ENCODE measurements at places on chromosomes 4 and X.

- DNase-seq: no peak
Measured at GRCh38 chr4:165403048-165403447, 24.2 kb downstream of the CPE start.

GRCh38 chrX:1673337-1673736 lies 58.5 kb downstream of the ASMT start:
- no peak for DNase-seq

DNA sequence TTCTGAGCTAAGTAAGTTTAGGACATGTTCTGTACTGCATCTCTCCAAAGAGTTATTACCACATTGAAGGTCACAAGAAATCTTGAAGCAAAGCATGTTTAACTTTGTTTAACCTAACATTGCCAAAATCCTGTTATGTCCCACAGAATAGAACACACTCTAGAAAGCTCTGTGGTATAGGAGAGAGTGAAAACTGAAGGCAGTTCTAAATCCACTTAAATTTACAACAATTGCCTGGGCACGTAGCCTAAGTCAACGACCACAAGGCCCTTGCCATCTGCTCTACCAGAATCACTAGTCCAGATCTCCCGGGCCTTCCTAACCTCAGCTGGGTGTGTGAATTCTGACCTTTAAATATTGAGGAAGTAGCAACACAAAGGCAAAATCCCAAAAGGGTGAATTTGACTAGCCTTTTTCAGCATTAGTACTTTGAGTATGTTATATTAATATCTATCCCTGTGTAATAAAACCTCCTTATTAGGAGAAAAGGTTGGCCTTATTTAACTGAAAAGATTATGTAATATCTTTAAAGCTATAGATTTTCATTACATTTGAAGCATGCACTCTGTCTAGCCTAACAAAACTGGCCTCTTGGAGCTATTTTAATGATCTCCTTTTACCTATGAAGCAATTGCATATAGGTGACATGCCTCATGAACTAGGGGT lies 4.5 kb upstream of the MAML3 start:
- no peak for DNase-seq

DNA sequence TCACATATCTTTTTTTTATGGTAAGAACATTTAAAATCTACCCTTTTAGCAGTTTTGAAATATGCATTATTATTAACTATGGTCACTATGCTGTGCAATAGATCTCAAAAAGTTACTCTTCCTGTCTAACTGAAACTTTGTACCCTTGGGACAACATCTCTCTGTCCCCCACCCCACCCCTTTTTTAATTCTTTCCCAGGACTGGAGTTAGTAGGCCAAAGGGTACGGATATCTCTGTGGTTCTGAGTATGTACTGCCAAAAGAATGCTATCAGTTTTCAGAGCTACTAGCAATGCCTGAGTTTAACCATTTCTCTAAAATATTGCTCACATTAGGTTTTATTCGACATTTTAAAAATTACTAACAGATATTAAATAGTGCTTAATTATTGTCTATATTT lies 4.7 kb upstream of the FAM241A start:
- no peak for DNase-seq

GRCh38 chr4:76990288-76991080 lies 40.9 kb downstream of the SEPTIN11 start:
- DNase-seq: no peak

DNA sequence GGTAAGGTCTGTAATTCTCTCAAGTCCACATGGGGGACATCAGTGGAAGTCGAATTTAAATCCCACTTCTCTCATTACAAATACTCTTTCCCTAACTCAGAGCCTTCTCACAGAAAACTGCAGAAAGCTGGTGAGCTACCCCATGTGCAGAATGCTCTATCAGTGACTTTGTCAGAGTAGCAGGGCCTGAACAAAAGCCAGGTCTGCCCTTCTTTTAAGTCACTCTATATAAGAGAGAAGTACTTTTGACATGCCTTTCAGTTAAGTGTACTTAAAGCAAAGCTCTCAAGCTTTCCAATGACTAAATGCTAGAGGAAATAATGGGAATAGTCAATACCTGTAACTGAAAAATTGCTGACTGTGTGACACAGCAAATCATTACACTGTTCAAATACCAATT lies 323.1 kb downstream of the KCNIP4 start:
- no peak for DNase-seq

DNA sequence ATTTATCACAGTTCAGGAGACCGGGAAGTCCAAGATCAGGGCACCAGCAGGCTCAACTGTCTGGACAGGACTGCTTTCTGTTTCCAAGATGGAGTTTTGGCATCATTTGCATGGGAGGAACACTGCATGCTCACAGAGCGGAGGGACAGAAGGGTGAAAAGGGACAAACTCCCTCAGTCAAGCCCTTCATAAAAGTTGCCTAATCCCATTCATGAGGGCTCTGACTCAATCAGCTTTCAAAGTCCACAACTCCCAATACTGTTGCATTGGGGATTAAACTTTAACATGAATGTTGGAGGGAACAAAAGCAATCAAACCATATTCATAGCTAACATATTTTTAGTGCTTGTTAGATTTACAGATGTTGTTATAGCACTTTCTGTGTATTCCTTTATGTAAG lies 158.9 kb upstream of the MAD2L1 start:
- DNase-seq: no peak
